Activated T-cell treated with anti-CD3 and anti-CD28 coated beads for 4 hours (primary cell): ENCODE measurements at places on chromosomes 16 and 17.

DNA sequence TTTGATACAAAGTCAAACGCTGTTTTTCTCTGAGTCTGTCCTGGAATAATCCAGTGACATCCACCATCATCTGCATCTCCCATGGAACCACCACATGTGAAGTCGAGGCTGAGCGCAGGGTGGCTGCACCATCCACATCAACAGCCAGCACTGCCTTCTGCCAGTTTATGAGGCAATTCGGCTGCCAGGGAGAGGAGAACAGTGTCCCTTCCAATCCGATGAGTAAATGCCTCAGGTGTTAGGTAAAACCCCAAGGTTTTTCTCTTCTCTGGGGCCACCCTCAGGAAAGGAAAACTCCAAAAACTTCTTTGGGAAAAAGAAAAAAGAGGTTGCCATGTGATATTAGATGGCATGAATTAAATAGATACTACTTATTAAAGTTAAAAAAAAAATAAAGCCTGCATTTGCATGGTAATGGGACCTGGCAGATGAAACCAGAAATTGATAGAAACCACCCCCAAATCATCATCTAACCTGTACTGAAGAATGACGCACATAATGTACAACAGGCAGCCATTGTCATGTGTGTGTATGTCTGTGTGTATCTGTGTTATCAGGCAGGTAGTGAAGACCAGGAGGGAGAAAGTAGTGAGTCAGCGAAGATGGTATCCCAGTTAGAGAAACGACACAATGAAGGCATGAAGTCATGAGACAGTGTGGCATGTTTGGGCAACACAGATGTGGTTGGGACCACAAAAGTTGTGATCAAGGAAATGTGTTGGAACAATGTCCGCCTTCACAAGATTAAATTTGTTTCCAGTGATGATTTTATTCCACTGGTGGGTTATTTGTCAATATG lies 478.7 kb downstream of the CDH13 start:
- DNase-seq = no peak

- no peak for DNase-seq
Measured at GRCh38 chr16:54034684-54035083, 251.9 kb downstream of the IRX3 start.

DNA sequence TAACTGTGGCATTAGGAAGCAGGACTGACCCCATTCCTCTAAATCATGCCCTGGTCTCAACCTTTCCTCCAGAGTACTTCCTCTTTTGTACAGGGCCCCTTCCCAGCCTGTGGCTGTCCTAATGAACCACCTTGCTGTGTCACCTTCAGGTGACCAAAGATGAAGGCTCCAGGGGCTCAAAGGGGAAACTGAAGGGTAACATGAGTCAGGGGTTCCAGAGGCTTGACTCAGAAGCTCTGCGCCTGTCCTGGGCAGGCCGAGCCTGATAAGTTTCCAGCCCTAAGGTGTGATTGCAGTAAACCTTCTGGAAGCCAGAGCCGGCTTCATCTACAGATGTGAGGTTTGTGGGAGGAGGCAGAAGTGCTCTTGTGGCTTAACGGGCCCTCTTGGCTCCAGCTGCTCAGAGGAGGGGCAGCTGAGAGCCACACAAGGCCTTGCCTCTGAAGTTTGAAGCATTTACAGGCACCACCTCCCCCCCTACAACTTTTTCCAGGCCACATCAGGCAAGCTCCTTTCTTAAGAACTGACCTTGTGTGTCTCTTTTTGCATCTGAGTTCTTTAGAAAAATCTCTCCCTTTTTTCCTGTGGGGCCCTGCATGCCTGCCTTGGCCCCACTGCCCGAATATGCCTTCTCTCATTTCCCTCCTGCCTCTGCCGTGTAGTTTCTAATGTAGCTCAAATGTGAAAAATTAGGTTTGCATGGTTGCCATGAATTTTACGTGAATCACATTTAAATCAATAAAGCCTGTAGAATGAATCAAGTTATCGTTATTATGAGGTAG lies 149.9 kb downstream of the CLEC16A start:
- peak; percentile 46 for DNase-seq

DNA sequence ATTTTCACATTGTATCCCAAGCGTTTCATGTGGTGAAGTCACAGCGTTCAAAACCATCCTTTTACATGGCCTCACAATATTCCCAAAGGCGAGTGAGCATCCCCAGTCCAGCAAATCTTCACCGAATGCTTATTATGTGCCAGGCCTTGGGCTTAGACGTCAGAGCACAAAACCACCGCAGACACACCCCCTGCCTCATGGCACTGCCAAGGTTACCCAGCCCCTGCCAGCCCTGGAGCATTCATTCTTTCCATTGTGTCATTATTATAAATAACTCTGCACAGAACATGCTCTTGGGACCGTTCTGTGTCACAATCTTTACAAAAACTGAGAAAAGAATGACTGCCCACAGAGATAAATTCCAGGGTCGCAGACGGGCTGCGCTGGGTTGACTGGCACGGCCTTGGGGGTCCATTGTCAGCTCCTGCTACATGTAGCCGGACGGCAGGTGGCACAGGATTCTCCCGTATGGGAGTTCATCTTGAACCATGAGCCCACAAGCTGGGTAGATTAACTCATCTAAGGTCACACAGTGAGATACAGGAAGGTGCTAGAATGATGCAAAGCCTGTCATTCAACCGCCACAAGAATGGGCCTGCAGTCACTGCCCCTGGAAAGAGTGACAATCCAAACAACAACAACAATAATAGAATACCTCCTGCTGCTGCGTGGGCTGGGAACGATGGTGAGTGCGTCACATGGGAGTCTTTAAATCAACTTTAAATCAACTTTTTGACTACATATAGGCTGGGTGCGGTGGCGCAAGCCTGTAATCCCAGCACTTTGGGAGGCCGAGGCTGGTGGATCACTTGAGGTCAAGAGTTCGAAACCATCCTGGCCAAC lies 4.5 kb upstream of the NECAB2 start:
- no peak for DNase-seq

DNA sequence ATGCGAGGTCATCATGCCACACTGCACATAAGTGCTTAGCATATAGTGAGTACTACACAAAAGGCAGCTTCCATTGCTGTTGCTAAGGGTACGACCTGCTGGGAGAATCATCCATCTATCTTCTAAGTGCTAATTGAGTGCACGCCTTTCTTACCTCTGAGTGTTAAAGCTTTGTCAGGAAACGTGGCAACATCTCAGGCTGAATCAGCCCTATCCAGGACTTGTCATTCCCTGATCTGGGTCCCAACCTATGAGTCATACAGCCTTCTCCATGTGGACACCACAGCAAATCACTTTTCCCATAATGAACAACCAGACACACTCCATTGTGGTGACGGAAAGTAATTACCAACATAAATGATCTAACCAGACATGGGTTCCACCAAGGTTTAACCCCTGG lies 201.1 kb upstream of the MAF start:
- no peak for DNase-seq

DNA sequence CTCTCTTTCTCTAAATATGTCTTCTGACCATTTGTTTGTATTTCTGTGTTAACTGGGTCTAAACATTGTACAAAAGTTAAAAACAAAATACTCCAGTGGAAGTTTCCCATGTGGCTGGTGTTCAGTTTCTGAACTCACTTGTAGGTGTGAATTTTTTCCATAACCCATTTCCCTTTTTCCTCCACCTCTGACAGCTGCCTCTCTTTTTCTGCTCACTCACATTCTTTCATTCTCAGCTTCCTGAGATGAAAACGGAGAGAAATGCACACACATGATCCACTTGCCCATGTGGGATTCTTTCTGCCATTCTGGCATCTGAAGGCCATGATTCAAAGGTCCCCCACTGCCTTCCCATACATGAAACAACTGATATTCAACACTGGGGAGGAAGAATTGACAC lies 41.1 kb upstream of the ACSM2B start:
- DNase-seq = no peak

DNA sequence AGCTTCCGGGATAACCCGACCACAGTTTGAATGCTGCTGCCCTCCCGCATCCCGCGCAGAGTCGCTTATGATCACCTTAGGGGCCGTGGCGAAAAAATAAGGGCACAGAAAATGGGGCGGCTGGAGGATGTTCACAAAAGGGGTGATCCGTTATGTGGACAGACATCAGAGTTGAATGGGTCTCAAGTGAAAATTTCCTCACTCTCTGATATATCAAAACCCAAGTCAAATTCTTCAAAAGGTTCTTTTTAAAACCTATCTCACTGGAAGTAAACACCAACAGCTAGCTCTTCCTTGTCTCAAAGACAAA lies 400 bp upstream of the CEP112 start:
- DNase-seq = no peak

GRCh38 chr17:41959336-41960095 lies 7.1 kb upstream of the CNP start:
- DNase-seq = no peak

GRCh38 chr16:52540910-52541309 lies 6.0 kb downstream of the TOX3 start:
- no peak for DNase-seq

GRCh38 chr16:46790599-46791270 lies 40.2 kb downstream of the C16orf87 start:
- no peak for DNase-seq

DNA sequence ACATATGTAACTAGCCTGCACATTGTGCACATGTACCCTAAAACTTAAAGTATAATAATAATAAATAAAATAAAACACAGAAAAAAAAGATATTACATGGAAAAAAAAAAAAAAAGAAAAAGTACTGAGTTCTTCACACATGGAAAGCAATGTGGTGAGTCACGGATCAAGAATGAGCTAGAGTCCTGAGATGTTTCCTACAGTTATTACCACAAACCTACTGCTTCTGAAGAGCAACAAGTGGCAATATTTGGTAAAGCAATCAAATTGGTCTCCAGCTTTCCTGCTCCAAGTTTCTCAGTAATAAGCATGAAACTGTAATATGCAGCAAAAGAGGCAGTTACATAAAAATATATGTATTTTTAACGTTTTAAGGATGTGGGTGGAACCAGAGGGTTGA lies 223.3 kb upstream of the SALL1 start:
- DNase-seq = no peak

DNA sequence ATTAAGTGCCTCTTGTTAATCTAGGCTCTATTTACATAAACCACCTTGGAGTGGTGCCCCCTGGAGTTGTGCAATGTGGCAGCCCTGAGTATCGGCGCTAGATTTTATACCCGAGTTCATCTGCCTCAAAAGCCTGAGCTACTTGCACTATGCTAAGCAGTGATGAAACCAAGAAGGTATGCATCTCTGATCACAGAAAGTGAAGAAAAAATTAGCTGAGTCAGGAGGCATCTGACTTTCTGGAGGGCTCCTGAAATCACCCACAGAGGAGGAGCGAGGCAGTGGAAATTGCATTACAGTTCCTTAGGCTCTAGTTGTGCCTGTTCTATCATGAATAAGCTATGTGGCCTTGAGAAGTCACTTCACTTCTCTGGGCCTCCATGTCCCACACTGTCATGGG lies 80.3 kb upstream of the PSMD7 start:
- DNase-seq = no peak

DNA sequence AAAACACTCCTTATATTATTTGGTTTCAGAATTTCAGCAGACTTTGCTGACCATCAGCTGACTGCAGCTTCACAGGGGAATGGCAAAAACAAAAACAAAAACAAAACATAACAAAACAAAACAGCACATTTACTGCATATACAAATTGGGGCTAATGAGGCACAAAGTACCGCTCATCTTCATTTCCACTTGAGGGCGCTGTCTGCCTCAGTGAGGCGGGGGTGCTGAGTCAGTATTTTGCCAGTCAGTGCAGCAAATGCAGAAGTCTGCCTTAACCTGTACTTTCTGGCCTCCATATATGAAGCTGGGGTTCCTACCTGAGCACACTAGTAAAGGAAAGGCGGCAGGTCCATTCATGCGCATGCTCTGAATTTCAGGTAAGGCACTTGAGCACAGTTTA lies 13.5 kb upstream of the DYNLRB2 start:
- DNase-seq = no peak

DNA sequence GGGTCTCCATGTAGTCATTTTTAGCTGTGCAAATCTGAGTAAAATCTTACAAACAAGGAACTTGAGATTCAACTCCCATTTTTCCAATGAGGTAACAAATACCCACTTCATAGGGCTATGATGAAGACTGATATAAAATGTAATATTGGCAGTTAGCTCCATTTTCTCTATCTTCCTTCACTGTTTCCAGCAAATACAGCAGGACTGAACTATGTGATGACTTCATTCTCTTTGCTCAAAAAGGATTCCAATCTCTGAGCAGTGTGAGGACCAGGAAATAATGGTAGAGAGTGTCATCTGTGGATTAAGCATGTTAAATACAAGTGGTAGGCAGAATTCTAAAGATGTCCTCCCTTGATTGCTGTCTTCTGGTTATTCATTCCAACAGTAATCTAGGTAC lies 18.3 kb downstream of the RND2 start:
- DNase-seq = no peak

- no peak for DNase-seq
Measured at GRCh38 chr16:4215106-4215505, 26.8 kb downstream of the SRL start.

DNA sequence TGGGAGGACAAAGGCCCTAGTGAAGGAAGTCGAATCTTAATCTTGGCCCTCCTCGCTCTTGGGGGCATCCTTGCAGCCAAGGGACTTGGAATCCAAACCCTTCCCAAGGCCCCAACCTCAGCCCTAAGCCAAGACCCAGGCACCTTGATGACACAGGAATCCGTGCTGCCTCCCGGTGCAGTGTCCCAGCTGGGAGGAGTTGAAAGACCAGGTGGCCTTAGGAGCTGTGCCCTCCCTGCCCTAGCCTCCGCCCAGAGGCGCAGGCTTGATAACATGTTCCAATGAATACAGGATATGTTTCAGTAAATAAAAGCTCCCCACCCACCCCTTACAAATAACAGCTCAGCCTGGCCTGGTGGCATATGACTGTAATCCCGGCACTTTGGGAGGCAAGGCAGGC lies at the start of gene CHST5:
Gene CHST5 (minus strand): TSS at position 208 of the 400 bp plus-strand sequence. CDS start 5,724 bp downstream, outside the sequence.
- no peak for DNase-seq

- no peak for DNase-seq
Measured at GRCh38 chr16:29729116-29729521, 16.7 kb downstream of the C16orf54 start.

- no peak for DNase-seq
Measured at GRCh38 chr17:54945231-54945630, 23.2 kb downstream of the COX11 start.

- DNase-seq = peak; percentile 63
Measured at GRCh38 chr17:76408037-76408849, 23.8 kb downstream of the SPHK1 start.

- DNase-seq = no peak
Measured at GRCh38 chr17:50051606-50052005, 4.3 kb upstream of the ITGA3 start.

- DNase-seq = no peak
Measured at GRCh38 chr17:42676424-42677011, at the start of gene PLEKHH3. TSS of gene PLEKHH3 (minus strand) at chr17:42676994. CDS start at chr17:42676563, 431 bp downstream.

- no peak for DNase-seq
Measured at GRCh38 chr17:17706140-17707060, 25.1 kb downstream of the RAI1 start.
